Activated CD4-positive, alpha-beta T cell treated with anti-CD3 and anti-CD28 coated beads, Interleukin-2, amount 50 U/mL, for 16 hours (primary cell): ENCODE measurements at places on chromosomes 2 and 18.

- DNase-seq = no peak
These were observed 66.5 kb downstream of the BOLA3 start for GRCh38 chr2:74081030-74081762.

DNA sequence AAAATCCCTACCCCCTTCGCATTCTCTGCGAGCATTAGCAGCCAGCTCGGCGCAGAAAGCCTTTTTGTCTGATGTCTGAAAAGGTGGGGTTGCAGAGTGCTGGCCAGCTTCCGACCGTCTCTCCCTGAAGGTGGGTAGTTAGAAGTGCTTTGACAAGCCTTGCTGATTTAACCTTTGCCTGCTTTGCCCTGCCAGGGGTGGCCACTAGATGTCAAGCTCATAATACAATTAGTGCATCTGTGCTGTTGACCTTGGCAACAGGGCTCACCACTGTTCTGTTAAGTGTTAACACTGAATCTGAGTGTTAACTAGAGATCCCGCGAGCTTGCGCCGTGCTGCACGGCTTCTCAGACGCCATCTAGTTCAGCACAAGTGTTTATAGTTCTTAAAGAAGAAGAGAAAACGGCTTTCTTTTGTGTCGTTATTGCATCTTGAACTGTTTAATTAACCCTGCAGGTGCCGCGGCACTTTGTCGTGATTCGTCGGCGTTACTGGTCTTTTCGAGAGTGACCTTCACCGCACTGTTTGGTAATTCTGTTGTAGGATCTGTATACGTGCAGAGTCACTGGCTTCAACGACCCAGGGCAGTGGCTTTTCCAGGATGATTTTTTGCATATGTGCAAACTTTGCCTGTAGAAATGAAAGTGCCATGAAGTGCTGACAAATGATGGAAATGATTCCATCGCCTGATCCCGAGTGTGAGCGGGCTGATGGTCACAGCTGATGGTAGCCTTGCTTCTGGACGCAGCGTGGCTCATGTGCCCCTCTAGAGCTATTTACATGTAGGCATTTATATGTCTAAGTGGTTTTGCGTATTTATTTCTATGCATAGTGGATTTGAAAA is 5.5 kb downstream of the SALL3 start:
- peak; percentile 37 for DNase-seq

DNA sequence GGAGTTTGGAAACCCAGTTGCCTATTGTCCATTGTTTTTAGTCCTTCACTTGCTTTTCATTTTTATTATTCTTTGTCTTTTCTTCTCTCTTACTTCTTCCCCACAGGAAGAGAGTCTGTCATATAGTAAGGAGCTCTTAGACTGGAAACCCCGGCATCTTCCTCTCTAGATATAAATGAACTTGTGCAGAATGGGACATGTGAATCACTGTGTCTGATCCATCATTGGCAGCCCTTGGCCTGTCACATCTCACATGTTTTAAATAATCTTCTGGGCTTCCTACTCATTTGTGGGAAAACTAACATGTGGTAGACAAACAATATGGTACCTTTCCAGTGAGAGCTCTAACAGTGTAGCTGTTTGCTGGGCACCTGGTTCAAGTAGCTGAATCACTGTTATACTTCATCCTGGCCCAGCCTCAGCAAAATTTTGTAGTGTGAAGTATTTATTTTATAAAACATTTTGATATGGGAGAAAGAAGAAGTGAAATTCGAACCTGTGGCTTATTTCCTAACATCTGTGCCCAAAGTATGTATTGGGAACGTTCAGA is 112.8 kb downstream of the PHLPP1 start:
- no peak for DNase-seq

DNA sequence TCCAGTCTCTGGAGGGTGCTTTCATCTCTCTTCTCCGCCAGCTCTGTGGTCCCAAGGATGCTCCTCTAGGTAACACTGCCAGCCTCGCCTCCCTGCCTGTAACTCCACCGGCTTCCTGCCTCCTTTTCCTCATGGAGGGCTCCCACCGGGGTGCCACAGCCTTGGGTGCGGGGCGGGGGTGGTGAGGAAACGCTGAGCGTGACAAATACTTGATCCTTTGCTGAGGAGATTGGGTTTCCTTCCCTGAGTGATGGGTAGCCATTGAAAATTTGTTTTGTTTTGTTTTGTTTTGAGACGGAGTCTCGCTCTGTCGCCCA is 25.1 kb downstream of the TIMM21 start:
- no peak for DNase-seq

DNA sequence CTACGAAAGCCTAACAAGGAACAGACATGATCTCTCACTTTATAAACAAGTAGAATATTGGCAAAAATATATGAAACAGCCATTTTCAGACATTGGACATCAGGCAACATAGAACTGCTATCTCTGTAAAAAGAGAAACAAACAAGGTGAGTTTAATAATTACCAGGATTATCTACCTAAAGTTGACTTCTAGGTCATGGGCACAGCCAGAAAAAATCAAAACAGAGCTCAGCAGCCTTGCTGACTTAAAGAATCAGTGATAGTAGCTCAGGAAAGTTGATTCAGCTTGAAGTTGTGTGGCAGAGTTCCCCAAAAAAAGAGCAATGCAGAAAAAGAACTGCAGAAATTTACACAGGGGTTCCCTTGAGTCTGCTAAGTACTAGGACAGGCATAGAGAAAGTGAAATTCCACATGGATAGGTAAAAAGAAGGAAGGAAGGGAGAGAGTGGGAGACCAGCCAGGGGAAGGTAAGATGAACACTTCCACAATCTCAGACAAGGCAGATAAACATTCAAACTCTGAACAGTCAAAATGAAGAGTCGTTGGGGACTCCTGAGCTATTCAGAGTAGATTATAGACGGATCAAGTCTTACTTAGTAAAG is 102.0 kb downstream of the EXOC6B start:
- no peak for DNase-seq

DNA sequence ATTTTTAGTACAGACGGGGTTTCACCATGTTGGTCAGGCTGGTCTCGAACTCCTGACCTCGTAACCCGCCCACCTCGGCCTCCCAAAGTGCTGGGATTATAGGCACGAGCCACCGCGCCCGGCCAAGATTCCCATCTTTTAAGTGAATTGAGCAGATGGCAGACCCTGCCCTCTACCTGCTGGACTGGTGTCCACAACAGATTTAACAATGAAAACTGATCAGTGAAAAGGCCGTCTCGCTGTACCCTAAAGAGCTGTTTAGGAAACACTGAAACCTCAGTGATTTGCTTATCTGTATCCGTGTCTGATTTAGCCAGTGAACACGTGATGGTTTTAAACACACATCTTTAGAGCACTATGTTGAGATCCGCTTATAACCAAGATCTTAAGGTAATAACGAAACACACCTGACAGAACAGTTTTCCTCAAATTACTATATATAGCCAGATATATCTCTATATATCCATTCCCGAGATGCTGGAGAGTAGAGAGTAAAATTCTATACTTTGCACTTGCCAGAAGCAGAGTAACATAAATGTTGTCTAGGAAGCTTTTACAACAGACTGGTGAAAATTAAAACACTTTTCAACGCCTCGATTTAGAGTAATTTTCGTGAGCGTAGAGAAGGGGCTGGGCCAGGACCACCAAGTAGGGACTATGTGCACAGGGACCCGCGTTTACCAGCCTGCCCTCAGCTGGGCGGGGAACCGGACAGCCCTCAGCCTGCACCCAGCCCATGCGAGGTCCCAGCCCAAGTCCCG is 594 bp downstream of the FAM161A start:
- peak; percentile 59 for DNase-seq

- DNase-seq = no peak
These were observed 188.0 kb downstream of the RTP5 start for GRCh38 chr2:242057379-242058040.

- DNase-seq = no peak
These were observed 67.7 kb downstream of the ZNF521 start for GRCh38 chr18:25284281-25284680.

DNA sequence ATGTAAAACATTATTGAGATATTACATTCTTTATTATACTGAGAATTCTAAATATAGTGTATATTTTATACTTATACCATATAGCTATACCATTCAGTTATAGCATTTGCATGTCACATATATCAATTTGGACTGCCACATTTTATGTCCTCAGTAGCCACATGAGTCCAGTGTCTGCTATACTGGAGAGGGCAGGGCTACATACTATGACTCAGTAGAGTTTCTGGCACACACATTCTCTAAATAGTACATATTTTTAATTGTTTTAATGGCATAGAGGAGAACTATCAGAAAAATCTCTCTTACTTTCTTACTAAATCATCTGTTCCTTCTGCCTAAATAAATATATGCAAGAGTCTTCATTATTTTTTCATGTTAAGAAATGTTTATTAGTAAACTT is 55.4 kb upstream of the COL5A2 start:
- no peak for DNase-seq
